ENCODE measurements at places on chromosomes 5 and 9. TPM values are rescaled to one million over a fixed set of nuclear protein-coding genes. Genes with fewer than 3 reads are reported as not detected.

Gene TMED9
- 276 TPM for total RNA-seq

Gene BDP1
- 8.8 TPM for total RNA-seq

Gene MFAP3
- total RNA-seq: 22.8 TPM

Gene TLX3
- not detected for total RNA-seq

Gene SLC6A19
- 0.62 TPM for total RNA-seq

Gene ESM1
- not detected for total RNA-seq

Gene CCL21
- total RNA-seq: not detected

Gene GPBP1
- total RNA-seq: 46.6 TPM

Gene CCNB1
- 246 TPM for total RNA-seq

Gene FBP2
- total RNA-seq: not detected

Gene ANKRD20A1
- total RNA-seq: 1.5 TPM

Gene UGT3A1
- not detected for total RNA-seq

Data from A549 treated with AZD2906 at 1 μM for 4 hours (cell line).